ENCODE measurements at places on chromosomes 5 and 9. TPM values are rescaled to one million over a fixed set of nuclear protein-coding genes. Genes with fewer than 3 reads are reported as not detected.

Gene ENHO
- total RNA-seq = 7.2 TPM

Gene SPATA31D4
- not detected for total RNA-seq

Gene ZNF883
- not detected for total RNA-seq

Gene CCL27
- total RNA-seq = 0.95 TPM

Gene OR1K1
- total RNA-seq = not detected

Gene PRDM9
- not detected for total RNA-seq

Gene GPR21
- total RNA-seq = not detected

Gene SLC6A18
- total RNA-seq = not detected
